Anterior cingulate cortex (tissue), 58 donors: ENCODE measurements at places on chromosomes 16 and 17.

- DNase-seq: no peak
Observed at GRCh38 chr16:80935691-80936090, 71.0 kb downstream of the CMC2 start.

- no peak for DNase-seq
Observed at GRCh38 chr16:31916056-31916488, 42.5 kb downstream of the ZNF267 start.

DNA sequence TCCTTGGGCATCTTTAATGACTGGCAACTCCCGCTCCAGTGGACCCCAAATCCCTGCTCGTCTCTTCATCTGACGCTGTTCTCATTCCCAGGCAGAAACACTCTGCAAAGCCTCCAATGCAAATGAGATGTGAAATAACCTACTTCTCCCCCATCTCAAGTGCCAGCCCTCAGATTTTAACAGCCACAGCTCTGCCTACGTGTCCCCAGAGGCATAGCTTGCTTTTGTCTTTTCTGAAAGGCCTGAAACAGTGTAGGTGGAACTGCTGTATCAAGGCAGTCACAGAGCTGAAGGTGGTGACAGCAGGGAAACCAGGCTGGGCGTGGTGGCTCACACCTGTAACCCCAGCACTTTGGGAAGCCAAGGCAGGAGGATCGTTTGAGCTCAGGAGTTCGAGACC, 14.7 kb downstream of the RPH3AL start:
- DNase-seq: no peak

GRCh38 chr17:50059759-50060273, 3.9 kb downstream of the ITGA3 start:
- no peak for DNase-seq

GRCh38 chr17:44008205-44008909, 3.9 kb downstream of the NAGS start:
- no peak for DNase-seq

DNA sequence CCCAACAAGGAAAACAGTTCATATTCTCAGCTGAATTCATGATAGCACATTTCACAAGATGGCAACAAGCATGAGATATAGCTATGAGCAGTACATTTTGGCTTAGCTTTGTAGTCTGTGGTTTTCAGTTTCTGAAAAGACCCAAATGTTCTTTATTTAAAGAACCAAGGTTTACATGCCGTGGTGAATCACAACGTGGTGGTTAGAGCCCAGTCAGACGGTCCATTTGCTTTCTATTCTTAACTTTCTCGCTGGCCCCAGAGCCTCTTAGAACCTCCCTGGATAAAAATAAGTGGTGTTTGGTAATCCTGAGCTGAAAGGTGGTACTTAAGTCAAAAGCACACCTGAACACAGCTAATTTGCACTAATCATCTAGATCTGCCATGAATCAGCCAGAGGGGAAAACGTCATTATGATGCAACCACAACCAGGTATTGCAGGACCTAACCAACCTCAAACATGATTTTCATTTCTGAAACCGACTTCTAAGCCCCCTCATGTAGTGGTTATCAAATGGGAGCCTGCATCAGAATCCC, 18.6 kb upstream of the HAPSTR1 start:
- no peak for DNase-seq

GRCh38 chr16:57798953-57799599, 3.2 kb downstream of the KIFC3 start:
- DNase-seq: no peak

DNA sequence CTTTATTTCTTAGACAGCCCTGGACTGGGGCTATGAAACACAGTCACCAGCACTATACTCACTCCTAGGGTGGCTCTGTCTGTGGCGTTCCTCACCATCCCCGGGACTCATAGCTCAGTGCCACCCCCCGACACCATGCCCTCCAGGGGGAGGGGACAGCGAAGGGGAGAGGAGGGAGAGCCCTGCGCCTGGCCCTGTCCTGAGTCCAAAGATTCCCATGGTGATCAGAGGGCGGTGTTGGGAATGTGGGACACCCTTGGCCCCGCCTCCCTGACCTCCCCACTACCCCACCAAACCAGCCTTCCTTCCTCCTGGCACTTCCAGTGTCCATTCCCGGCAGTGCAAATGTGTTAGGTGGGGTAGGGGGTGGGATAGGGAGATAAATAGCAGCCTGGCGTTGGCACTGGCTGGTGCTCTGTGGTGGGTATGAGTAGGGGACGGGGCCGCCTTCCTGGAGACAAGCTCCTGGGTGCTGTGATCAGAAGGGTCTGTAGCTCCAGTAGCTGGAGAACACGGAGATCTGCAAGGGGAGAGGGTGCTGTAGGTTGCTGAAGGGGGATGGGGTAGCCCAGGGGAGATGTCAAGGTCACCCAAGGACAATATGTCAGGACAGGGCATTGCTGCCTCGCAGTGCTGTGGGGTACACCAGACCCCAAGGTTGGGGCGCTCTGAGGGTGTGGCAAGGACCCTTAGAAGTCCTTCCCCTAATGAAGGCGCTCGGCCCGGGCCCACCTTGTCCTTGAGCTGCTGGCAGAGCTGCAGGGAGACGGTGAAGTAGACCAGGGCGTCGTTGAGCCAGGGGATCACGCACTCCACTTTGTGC, 2.0 kb downstream of the SMIM22 start:
- DNase-seq: no peak

- no peak for DNase-seq
Observed at GRCh38 chr17:9370467-9370866, 205.2 kb downstream of the STX8 start.

GRCh38 chr16:56233795-56234566, 42.7 kb downstream of the GNAO1 start:
- no peak for DNase-seq

GRCh38 chr17:13292291-13292690, 274.5 kb upstream of the ELAC2 start:
- no peak for DNase-seq

DNA sequence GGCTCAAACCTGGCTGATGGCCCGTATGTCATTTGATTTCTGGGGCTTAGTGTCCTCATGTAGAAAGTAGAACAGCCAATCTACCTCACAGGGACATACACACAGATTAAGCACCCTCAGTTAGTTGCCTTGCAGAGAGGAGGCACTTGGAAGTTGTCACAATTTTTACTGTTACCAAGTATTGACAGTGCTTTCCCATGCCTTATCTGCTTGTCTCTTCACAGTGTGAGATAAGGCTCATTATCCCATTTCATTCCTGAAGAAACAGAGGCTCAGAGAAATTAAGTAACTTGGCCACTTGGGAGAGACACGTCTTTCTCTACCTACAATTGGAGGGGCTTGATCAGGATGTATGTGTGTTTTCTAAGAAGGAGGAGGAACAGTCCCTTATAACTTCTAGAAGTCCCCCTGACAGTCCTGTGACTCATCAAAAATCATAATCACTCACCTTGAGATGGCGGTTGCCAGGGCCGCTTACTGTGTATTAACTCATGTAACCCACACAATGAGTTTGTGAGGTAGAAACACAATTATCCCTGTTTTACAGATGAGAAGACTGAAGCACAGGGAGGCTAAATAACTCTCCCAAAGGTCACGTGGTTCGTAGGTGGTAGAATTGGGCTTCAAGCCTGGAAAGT, 56.9 kb upstream of the LHX1 start:
- no peak for DNase-seq

- no peak for DNase-seq
Observed at GRCh38 chr16:82728901-82729300, 102.1 kb downstream of the CDH13 start.

DNA sequence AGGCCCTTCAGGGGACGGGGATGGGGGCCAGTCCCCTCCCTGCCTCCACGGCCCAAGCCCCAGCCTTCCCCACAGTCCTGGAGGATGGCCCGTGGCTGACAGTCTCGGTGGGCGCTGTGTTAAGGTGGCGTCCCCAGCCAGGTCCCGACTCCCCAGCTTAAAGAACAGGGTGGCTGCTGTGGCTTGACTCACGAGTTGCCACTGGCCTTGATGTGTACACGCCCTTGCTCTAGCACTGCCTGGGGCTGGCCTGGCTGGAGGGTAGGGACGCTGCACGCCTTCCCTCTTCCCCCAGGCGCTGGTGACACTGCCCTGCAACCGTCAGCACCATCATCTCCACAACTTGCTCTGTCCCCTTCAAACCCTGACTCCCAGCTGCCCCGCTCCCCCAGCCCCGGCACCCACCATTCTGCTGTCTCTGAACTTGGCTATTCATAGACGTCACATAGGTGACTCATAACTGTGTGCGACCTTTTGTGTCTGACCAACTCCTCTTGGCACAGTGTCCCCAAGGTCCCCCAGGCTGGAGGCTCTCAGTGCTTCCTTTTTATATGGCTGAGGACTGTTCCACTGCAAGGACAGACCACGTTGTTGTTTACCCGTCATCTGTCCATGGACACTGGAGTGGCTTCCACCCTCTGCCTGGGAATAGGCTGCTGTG, 6.3 kb downstream of the GNPTG start:
- no peak for DNase-seq

DNA sequence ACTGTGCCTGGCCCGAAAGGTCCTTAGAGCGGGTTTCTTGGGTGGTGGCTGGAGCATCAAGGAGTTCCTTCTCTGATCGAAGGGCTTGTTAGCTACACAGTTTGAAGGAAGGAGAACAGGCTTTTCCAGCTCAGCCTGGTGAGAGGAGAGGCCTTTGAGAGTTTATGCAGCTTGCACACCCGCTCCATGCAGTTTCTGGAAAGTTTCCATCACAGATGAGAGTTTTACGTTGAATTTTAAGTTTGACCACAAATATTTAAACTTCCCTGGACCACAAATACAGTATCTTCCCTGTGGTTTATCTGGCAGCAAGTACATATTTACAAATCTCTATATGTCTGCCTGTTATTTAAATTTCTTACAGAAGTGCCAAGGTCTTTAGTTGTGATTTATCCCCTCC, 56.8 kb downstream of the HIC1 start:
- no peak for DNase-seq

DNA sequence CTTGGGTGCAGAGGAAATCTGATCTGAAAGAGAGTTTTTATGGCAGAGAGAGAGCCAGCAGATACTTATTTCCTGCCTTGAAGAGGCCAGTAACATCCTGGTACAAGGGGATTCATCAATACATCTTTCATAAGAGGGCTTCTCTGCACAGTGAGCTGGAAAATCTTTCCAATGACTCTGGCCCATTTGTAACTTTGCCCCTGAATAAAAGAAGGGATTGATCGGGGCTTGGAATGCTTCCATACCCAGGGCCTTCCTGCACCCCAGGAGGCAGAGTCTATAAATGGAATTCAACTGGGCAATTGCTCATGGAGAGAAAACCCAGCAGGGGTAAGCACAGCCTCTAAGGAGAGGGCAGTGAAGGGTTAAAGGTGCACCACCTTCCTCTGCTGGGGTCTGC, 163.3 kb downstream of the XYLT1 start:
- no peak for DNase-seq

- no peak for DNase-seq
Observed at GRCh38 chr17:73610331-73610911, 33.8 kb downstream of the SDK2 start.

DNA sequence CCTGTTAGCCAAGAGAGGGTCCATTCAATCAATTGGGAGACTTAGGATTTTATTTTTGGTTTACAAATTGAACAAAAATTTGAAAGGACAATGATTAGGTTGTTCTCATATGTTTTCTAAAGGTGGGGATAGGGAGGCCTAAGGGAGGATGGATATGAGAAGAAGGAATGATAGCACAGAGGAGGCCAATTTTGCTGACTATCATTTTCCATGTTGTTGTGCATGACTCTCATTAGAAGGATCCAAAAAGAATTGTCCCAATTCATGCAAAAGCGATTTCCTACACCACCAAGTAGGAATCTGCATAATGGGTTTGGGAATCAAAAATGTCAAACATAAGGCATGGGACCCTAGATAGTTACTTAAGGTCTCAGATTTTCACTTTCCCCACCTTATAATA, 524.8 kb downstream of the KIF2B start:
- DNase-seq: no peak

DNA sequence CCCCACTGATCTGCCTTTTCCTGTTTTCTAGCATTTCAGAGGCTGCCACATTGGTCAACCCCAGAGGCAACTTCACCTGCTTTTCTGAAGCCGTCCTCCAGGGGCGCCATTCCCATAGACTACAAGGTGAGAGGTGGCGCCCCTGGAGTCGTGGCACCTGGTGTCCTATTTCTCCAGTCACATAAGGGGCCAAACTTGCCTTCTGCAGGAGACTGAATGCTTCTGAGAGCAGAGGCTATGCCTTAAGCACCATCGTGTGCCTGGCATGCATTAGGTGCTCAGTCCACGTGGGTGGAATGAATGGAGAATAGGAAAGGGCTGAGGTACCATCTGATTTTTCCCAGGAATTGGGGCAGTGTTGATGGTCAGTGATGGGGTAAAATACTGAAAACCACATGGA, 164.8 kb downstream of the HAPSTR1 start:
- DNase-seq: no peak

- DNase-seq: no peak
Observed at GRCh38 chr16:85969159-85969558, 70.2 kb downstream of the IRF8 start.

DNA sequence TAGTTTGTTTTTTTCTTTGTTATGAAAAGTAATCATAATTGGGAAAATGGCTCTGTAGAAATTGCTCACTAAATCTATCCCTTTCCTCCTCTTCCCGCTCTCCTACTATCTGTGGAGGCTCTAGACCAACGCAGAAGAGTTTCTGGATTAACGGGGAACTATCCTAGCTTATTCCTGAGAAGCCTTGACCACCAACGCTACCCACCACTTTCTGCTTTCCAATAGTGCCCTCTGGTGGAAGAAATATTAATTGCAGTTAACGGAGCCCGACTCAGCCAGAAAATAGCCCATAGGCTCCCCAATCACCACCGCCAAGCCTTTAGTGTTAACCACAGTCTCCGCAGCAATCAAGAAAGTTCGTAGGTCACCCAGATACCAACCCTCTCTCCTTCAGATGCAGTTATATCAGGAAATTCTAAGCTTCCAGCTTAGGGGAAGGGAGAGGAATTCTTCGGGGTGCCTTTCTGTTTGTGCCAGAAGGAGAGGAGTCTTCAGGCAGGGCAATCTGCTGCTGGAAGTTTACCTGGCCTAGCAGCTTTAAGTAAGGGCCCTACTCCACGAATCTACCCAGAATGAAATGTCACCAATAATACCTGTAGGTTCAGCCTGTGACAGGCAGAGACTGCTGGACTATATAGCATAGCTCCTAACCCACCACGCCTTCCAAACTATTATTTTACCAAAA, 23.0 kb upstream of the NSRP1 start:
- DNase-seq: peak; percentile 14

- no peak for DNase-seq
Observed at GRCh38 chr16:30567991-30568638, 3.4 kb downstream of the ZNF688 start.

GRCh38 chr17:67509390-67510287, 132.6 kb downstream of the PITPNC1 start:
- DNase-seq: no peak

GRCh38 chr17:81712468-81713003, 452 bp downstream of the SLC25A10 start:
- no peak for DNase-seq
